Uterus (tissue), 4 donors: ENCODE measurements at places on chromosomes 16 and 17.

- DNase-seq = no peak
Observed at GRCh38 chr16:19513377-19514053, 8.4 kb downstream of the GDE1 start.

- no peak for DNase-seq
Observed at GRCh38 chr16:86573646-86574508, 4.5 kb upstream of the FOXL1 start.

DNA sequence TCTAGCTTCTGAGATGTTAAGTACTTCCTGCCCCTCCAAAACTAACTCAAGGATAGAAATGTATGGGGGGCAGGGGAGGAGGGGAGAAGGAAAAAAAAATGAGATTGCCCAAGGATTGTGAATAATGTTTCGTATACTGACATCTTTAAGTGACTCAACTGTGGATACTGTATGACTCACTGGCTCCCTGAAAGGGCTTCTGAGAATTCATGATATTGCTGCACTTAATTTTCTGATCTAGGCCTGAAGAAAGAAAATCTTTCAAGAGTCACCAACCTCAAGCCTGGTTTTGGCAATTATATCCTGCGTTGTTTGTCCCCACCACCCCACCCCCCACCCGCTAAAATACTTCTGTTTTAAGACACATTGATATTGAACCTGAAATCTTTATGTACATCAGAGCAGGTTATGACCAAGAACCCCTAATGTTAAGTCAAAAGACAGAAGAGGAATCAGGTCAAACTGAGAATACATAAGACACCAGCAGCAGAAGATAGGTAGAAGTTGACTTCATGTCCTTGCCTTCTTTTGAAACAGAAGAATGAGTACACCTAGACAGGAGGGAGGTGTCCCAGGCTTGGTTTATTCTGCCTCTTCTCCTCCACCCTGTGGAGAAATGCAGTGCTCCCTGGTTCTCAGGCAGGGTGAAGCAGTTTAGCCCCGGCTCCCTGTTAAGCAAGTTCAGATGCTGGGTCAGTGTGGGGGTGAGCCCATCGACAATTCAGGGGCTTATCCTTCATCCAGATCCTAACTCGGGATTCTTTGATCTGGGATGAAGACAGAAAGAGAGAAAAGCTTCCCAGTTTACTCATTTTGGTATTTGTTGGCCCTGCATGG, 3.3 kb upstream of the FBXL20 start:
- DNase-seq = no peak

DNA sequence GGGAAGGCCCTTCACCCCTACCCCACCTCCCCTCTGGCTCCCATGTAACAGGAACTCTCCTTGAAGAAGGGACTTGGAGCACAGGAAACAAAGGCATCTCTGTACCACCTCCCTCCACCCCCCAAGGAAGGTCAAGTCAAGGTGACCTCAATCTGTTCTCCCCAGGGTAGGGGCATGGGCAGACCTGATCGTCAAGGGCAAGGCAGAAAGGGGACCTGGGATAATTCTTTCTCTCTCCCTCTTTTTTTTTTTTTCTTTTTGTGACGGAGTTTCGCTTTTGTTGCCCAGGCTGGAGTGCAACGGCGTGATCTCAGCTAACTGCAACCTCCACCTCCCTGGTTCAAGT, 4.3 kb upstream of the STAT5A start:
- no peak for DNase-seq

- peak; percentile 60 for DNase-seq
Observed at GRCh38 chr16:75011634-75012307, 12.9 kb downstream of the ZNRF1 start.

- DNase-seq = no peak
Observed at GRCh38 chr16:37511-37910, 15.9 kb downstream of the POLR3K start.

DNA sequence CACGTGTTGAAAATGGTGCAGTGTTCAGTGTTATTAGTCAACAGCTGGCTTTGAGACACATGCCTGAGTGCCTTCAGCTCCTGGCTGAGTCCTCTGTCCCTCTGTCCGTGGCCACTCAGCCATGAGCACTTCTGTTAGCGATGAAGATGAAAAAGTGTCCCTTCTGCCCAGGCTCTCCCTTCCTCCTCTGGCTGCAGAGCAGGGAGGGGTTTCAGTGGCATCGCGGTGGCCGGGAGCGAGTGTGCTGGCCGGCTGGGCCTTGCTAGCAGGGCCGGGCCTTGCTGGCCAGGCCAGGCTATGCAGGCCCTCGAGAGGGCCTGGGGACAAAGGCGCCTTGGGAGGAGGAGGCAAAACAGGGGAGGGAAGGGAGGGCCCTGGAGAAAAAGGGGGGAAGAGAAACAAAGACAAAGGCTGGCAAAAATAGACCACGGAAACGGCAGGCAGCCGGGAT, 47.7 kb downstream of the CMIP start:
- DNase-seq = no peak

- no peak for DNase-seq
Observed at GRCh38 chr16:56689171-56689570, 6.9 kb downstream of the MT1X start.

DNA sequence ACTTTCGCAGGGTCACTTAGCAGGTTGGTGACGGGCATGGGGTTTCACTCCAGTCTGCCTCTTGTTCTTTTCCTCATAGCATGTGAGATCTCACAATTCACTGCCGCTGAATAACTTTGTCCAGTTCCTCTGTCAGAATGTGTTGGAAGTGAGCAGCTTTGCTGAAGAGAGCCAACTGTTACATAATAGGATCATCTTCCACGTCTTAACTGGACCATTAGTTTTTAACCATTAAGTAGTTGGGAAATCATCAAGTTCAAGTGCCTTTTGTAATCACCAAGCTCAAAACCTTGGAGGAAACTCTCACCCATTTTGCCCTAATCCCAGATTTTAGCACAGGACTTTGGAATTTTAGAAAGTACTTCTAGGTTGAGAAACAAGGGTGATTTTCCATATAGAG, 290.6 kb downstream of the WWOX start:
- DNase-seq = no peak

DNA sequence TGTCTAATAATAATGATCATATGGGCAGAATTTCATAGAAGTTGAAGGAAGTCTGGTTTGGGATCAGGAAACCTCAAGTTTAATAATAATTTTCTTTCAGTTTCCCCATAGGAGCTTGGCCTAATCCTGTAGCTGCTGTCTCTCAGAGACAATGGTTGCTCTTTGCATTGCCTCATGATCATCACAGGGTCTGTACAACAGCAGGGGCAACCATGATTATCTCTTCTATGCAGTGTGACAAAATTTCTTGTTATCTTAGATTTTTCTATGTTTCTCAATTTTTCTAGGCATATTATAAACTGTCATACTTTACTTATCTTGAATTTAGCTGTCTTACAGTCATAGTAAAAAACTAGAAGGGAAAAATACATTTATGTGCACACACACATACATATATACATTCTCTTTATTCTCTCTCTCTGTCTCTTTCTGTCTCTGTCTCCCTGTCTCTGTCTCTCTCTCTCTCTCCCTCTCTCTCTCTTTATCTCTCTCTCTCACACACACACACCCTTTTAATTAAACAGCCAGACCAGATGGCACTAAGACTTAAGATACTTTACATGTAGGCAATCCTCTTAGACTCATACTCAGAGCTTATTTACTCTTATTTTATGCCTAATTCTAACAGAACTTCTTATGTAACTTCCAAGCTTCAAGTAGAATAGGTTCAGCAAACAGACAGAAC, 30.5 kb downstream of the SMIM36 start:
- DNase-seq = no peak

DNA sequence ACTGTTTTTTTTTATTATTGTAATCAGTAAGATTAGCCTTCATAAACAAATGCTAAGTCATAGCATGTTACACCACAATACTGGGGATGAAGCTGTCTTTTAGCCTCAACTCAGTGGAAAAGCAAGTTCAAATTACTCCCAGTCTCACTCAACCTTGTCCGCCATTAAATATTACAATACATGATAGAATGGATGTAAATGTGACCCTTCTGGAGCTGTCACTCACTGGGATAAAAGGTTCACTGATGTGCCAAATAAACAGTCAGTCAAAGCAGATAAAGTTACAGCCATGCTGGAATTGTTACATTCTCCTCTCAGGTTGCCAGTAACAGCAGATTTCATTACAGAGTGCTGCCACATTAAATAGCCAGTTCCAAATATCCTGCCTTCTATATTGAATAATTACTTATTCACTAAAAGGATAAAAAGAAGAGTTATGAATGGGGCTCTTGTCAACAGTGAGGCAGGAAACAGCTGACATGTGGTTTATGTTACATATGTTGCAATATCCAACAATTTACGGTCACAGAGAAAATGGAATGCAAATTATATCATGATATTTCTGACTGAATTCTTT, 53.4 kb downstream of the BRIP1 start:
- DNase-seq = no peak

- no peak for DNase-seq
Observed at GRCh38 chr16:69589434-69590269, 23.9 kb downstream of the NFAT5 start.

- DNase-seq = no peak
Observed at GRCh38 chr16:86245351-86245750, 265.0 kb upstream of the FOXF1 start.

DNA sequence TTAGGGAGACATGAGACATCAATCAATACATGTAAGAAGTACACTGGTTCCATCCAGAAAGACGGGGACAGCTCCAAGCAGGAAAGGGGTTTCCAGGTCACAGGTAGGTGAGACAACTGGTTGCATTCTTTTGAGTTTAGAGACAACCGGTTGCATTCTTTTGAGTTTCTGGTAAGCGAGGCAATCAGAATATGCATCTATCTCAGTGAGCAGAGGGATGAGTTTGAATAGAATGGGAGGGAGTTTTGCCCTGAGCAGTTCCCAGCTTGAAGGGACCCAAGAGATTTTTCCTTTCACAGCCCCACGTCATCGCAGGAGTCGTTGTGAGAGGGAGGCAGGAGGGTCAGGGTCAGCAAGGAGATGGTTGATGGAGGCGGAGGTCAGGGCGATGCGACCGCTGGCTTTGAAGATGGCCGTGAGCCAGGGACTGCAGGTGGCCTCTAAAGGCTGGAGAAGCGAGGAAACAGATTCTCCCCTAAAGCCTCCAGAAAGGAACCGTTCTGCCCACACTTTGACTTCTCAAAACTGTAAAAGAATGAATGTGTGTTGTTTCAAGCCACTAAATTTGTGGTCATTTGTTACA, 36.5 kb downstream of the IRF8 start:
- no peak for DNase-seq

- DNase-seq = no peak
Observed at GRCh38 chr16:64428463-64429113, 693.3 kb downstream of the CDH11 start.
